ENCODE measurements at places on chromosomes 1 and 21. TPM values are rescaled to one million over a fixed set of nuclear protein-coding genes. Genes with fewer than 3 reads are reported as not detected.
A peak's percentile ranks its signal among the peaks of the same experiment; 100 is the strongest.

Gene TSACC
- total RNA-seq, result not detected

Gene JTB
- total RNA-seq, result 130 TPM

Gene OR6N1
- not detected for total RNA-seq

Gene OR2T35
- not detected for total RNA-seq

Gene MAD2L2
- total RNA-seq, result 78.7 TPM

Gene BCL2L15
- 1.7 TPM for total RNA-seq

Gene FCGR3B
- total RNA-seq, result 0.30 TPM

Gene HPCA
- not detected for total RNA-seq

Gene NDUFV3
- 18.2 TPM for total RNA-seq

GRCh38 chr1:186735463-186735862 is 55.2 kb upstream of the PTGS2 start:
- H3K36me3 ChIP-seq, result no peaks in the 10 kb centered on the region
- peaks cover 47% of the 10 kb centered on the region for H3K4me1 ChIP-seq
- no peak for DNase-seq
- no peak overlapping the region for H3K4me3 ChIP-seq
- H3K27me3 ChIP-seq, result peaks cover 12% of the 10 kb centered on the region
- H3K27ac ChIP-seq, result no peak overlapping the region

GRCh38 chr1:84428235-84428634 is 30.0 kb downstream of the DNASE2B start:
- H3K27me3 ChIP-seq, result no peaks in the 10 kb centered on the region
- H3K27ac ChIP-seq, result no peak overlapping the region
- no peak for DNase-seq
- no peak overlapping the region for H3K4me3 ChIP-seq
- no peaks in the 10 kb centered on the region for H3K4me1 ChIP-seq

- H3K27me3 ChIP-seq, result no peaks in the 10 kb centered on the region
- peaks cover 21% of the 10 kb centered on the region for H3K4me1 ChIP-seq
- DNase-seq, result no peak
- H3K27ac ChIP-seq, result no peak overlapping the region
- H3K4me3 ChIP-seq, result no peak overlapping the region
These were observed 11.7 kb upstream of the SYNC start for GRCh38 chr1:32714277-32714676.

DNA sequence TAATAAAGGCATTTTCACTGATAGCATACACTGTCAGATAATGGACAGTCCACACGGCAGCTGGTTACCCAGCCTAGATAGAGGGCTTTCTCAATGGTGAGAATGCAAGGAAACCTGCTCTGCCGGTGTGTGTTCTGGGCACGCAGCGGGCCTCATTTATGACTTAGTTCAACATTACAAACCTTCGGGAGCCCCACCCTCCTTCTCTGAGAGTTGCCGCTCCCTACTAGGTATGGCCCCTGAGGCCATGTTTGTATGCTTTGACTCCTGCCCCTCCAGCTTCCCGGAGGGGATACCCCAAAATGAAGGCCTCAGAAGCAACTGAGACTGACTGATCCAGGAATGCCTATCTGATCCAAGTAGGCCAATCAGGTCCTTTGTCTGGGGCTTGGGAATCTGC is 17.2 kb upstream of the FABP3 start:
- no peak for DNase-seq
- peaks cover 7% of the 10 kb centered on the region for H3K27me3 ChIP-seq
- peaks cover 9% of the 10 kb centered on the region for H3K4me1 ChIP-seq
- no peak overlapping the region for H3K27ac ChIP-seq
- H3K36me3 ChIP-seq, result no peaks in the 10 kb centered on the region
- H3K4me3 ChIP-seq, result no peak overlapping the region

GRCh38 chr1:159465191-159465603 is 25.7 kb downstream of the OR10J1 start:
- H3K27ac ChIP-seq, result no peak overlapping the region
- no peaks in the 10 kb centered on the region for H3K4me1 ChIP-seq
- no peak overlapping the region for H3K4me3 ChIP-seq
- no peaks in the 10 kb centered on the region for H3K27me3 ChIP-seq
- H3K36me3 ChIP-seq, result peaks cover 3% of the 10 kb centered on the region

- H3K27ac ChIP-seq, result no peak overlapping the region
- no peaks in the 10 kb centered on the region for H3K36me3 ChIP-seq
- no peak overlapping the region for H3K4me3 ChIP-seq
- DNase-seq, result no peak
- no peaks in the 10 kb centered on the region for H3K27me3 ChIP-seq
These were observed 372.2 kb upstream of the PKN2 start for GRCh38 chr1:88311907-88312306.

DNA sequence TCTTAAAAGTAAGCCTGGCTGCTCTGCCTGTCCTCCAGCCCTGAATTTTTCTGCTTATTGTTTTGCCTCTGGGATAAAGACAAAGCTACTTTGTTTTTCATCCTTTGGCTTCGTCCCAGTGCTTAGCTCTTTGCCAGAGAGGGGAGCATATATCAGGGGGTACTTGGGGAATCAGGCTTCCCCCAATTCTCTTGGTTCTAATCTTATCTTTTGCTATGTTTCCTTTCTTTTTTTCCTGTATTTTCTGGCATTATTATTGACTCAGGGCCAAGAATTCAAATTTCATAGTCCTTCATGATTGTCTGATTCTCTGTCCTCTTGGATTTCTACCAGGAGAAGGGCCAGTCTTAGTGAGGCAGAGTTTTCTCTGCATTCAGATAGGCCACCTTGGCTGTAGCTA is 51.2 kb downstream of the GIPC2 start:
- H3K4me3 ChIP-seq, result no peak overlapping the region
- peaks cover under 1% of the 10 kb centered on the region for H3K27me3 ChIP-seq
- no peak overlapping the region for H3K27ac ChIP-seq
- no peaks in the 10 kb centered on the region for H3K36me3 ChIP-seq

GRCh38 chr1:68181165-68181556 is 51.2 kb downstream of the WLS start:
- no peak for DNase-seq
- H3K27ac ChIP-seq, result no peak overlapping the region
- no peaks in the 10 kb centered on the region for H3K27me3 ChIP-seq

DNA sequence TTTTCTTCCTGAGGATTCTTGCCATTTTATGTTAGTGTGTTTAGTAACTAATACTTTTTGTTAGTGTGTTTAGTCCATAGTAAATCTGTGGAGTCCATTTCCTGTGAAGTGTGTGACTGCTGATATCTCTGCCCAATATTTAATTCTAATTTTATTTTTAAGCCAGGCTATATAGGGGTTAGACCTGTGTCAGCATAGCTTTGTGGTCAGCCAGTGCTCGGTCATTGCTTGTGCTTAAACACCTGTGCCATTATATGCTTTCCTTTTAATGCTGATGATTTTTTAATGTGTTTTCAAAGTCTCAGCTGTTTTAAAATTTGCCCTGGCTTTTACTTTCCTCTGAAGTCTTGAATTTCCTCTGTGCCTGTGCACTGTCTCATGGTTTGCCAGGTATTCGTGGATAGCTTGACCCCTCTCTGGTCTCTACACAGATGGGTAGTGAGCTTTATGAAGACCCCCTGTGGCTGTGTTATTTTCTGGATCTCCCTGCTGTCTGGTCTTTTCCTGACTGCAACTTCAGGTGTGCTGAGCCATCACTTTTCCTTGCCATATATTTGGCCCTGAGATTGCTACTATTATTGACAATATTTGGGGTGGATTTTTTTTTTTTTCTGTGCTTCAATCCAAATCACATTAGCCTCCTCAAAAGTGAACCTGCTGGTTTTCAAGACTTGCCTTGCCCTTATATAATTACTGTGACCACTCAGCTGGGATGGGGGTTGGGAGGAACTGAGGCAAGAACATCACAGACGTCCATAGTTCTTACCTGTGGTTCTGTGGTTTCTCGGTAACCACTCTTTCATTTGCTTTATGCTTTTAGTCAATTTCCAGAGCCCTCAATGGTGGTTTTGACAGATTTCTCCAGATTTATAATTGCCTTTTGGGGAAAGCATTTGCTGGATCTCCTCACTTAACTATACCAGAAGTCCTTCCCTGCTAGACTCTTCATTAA is 59.6 kb downstream of the RPS6KC1 start:
- peaks cover 11% of the 10 kb centered on the region for H3K4me1 ChIP-seq
- peaks cover 2% of the 10 kb centered on the region for H3K36me3 ChIP-seq
- no peaks in the 10 kb centered on the region for H3K27me3 ChIP-seq
- H3K4me3 ChIP-seq, result no peak overlapping the region
- no peak for DNase-seq
- no peak overlapping the region for H3K27ac ChIP-seq

DNA sequence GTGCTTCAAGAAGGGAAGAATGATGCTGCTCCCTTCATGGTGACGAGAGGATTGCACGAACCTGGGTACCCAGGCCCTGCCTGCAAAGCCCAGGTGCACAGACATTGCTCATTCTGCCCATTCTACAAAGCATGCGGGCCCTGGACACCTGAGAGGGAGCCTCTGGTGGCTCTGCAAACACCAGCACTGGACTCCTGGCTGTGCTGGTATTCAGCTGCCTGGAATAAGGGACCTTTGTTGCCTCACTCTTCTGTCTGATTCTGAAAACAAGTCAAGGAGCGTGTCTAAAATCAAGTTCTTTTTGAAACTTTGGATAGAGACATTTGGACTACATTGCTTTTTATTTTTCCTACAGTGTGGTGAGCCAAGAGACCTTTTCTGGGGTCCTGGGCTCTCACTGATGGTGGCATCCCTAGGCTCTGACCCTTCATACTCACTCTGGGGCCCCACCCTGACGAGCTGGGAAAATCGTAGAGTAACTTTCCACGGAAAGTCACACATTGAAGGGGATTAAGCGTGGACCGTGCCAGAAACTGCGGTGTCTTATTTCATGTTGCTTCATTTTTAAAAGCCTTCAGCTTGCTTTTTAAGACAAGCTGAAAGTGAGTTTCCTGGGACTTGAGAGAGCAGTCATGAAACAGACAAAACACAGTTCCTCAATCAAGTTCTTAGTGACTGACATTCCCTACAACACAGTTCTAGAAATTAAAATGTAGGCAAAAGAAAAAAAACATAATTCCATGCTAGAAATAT is 24.0 kb downstream of the ABCA4 start:
- H3K36me3 ChIP-seq, result no peaks in the 10 kb centered on the region
- no peaks in the 10 kb centered on the region for H3K27me3 ChIP-seq
- H3K4me3 ChIP-seq, result no peak overlapping the region
- H3K4me1 ChIP-seq, result peaks cover 11% of the 10 kb centered on the region
- no peak for DNase-seq

GRCh38 chr1:207219979-207220889 is 101.2 kb upstream of the CD55 start:
- no peak overlapping the region for H3K4me3 ChIP-seq
- peaks cover 21% of the 10 kb centered on the region for H3K4me1 ChIP-seq
- H3K27ac ChIP-seq, result no peak overlapping the region
- DNase-seq, result no peak

DNA sequence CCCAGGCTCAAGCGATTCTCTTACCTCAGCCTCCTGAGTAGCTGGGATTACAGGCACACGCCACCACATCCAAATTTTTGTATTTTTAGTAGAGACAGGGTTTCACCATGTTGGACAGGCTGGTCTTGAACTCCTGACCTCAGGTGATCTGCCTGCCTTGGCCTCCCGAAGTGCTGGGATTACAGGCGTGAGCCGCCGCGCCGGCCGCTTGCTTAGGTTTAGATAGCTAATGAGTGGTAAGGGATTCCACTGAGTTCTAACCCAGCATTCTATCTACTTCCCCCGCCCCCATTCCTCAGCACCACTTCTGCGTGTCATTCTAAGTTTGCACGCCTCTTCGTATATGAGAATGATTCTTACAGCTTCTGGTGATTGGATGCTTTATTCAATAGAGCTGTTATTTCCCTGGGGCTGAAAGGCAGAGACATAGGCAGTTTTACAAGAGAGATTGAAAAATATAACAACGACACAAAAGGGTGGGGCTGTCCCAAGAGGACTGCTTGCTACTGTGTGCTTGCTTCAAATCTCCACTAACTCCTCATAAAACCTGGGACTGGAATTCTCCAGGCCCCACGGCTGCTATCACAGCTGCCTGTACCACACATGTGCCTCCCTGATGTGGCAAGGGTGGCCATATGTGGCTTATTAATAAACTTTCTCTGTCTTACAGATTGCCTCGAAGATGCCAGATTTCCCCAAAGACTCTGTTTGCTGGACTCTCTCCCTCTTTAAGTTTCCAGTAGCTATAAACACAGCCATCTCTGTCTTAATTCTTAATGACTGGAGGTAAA is 23.7 kb upstream of the GREM2 start:
- no peak overlapping the region for H3K4me3 ChIP-seq
- no peaks in the 10 kb centered on the region for H3K4me1 ChIP-seq

DNA sequence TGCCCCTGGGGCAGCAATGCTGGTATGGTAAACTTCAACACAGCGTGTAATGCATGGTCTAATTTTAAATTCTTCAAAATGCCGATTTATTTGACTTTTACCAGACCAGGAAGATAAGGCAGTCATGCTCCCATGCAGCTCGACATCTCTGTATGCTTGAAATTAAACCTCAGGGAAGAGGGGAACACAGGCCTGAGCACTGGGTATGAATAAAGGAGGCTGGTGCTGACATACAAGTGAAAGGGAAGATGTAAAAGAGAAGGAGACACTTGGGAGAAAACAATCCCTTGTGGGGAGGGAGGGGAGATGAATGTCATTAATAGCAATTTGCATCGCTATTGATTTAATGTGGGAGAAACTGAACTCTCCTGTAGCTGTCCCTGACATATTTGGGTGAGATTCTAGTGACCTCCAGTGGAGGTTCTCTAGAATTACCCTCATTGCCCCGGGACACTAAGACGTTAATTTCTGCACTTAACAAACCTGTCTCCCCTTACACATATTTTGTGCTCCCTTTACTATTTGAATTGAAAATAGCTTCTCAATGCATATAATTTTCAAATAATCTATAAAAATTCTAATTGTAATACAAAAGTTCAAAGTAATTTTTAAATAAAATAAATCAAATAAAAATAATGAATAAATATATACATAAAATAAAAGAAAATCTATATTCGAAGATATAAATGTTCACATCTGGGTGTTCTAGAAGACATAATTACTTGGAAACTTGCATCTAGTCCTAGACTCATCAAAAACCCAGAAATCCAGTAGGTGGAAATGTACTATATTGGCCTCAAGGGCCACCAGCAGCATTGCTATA is 283.1 kb downstream of the LMX1A start:
- no peaks in the 10 kb centered on the region for H3K36me3 ChIP-seq
- peaks cover 8% of the 10 kb centered on the region for H3K27me3 ChIP-seq
- no peak overlapping the region for H3K27ac ChIP-seq
- H3K4me3 ChIP-seq, result no peak overlapping the region
- no peak for DNase-seq
- no peaks in the 10 kb centered on the region for H3K4me1 ChIP-seq

DNA sequence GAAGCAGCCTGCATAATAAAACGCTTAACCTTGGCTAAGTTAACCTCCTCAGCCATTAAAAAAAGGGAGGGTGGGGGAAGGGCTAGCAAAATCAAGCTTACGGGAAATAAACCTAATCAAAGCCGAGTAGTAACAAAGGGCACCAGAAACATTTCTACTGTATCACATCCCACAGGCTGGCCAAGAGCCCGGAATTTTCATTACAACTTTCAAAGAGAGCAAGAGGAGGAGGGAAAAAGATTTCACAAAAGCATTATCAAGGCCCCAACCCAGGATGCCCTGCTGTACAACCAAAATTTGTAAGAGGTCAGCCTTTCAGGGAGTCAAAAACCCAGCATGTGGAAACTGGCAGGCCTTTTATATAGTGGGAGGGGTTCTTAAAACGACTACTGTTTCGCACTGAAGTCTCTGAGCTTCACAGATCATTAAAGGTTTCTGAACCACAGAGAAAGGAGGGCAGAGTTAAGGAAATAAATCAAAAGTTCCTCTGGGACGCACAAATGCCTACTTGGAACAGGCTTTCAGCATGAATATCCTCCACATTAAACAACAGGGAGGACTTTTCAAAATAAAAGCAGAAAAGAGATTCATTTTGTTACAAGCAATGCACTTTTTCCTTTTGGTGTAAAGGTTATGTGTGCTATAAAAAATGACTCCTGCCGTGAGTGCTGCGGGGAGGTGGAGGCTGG is 90.4 kb downstream of the SLC45A1 start:
- H3K4me1 ChIP-seq, result peaks cover 64% of the 10 kb centered on the region
- peaks cover 11% of the 10 kb centered on the region for H3K36me3 ChIP-seq
- DNase-seq, result no peak
- H3K27me3 ChIP-seq, result no peaks in the 10 kb centered on the region
- H3K4me3 ChIP-seq, result peak overlapping the region; percentile 61
- peak overlapping the region; percentile 11 for H3K27ac ChIP-seq
